Dorsolateral prefrontal cortex (tissue), 122 donors: ENCODE measurements at places on chromosomes 1 and 21.

DNA sequence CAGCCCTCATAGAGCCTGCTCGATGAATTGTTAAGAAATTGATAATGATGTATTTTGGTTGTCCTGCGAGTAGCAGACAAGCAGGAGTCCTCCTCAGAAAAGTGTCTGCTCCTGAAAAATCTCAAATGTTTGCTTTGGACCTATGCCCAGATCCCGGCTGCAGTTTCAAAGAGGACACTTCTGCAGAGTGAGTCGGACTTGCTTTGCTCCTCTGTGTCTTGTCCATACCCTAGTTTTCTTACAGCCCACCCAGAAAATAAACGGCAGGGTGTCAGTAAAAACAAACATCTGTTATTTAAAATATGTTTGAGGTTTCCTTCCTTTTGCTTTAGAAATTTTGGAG is 2.8 kb downstream of the S100A10 start:
- DNase-seq, result no peak

- no peak for DNase-seq
Measured at GRCh38 chr1:24856787-24857506, 73.1 kb downstream of the RUNX3 start.

GRCh38 chr1:151644001-151644400 is 32.2 kb downstream of the SNX27 start:
- DNase-seq, result no peak

- DNase-seq, result no peak
Measured at GRCh38 chr1:179921472-179921871, 33.1 kb upstream of the CEP350 start.

- DNase-seq, result no peak
Measured at GRCh38 chr1:24965571-24965930, 35.5 kb upstream of the RUNX3 start.

DNA sequence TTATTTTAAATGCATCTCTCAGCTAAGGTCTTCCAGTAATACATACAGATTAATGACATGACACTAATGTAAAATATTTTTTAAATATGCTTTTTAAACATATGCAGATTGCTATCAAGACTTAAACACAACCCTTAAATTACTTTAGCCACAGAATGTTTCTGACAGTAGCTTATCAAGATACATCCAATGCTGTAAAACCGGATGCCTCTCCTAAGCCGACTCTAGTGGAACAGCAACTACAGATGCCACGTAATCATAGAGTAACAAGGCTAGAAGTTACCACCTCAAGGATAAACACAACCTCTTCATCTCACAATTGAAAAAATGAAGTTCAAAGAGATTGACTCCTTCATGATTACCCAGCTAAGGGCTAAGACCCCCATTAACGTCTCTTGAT is 68.4 kb downstream of the ZZZ3 start:
- no peak for DNase-seq

- DNase-seq, result no peak
Measured at GRCh38 chr1:7373876-7374562, 397.1 kb upstream of the VAMP3 start.

DNA sequence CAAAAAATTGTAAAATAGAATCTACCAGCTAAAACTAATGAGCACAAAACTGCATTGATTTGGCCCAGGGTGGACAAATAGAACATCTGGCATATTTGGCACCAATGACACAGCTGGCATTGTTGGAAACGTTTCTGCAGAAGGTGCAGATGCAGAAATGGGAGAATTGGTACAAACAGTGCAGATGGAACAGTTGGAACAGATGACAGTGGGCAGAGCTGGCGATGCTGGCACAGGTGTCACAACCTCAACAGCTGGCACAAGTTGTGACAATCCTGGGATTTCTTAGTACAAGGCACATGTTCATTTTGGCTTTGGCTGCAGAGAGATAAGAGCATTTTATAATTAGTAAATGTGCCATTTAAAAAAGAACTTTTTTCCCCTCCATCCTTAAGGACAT is 91.1 kb upstream of the ZBTB18 start:
- no peak for DNase-seq

DNA sequence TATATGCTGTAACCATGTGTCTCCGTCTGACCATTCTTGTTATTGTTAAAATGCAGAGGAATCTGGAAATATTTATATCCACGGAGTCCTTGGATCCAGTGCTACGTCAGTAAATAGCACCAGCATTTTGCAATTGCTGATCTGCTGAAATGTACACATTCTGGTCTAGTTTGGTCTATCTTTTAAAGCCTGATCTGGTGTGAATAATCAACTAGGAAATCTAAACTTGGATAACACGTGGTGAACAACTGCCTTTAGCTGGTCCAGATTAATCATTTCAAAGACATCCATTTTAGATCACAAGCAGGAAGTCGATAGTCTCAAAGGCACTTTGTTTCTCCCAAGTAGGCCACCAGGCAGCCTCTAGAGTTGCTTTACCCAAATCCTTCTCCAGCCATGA is 32.6 kb downstream of the PDPN start:
- DNase-seq, result no peak

- peak; percentile 10 for DNase-seq
Measured at GRCh38 chr21:42630626-42631025, 22.8 kb upstream of the PDE9A start.
